Peyer's patch (tissue), 4 donors: ENCODE measurements at places on chromosomes 3 and 15.
A peak's percentile ranks its signal among the peaks of the same experiment; 100 is the strongest.

DNA sequence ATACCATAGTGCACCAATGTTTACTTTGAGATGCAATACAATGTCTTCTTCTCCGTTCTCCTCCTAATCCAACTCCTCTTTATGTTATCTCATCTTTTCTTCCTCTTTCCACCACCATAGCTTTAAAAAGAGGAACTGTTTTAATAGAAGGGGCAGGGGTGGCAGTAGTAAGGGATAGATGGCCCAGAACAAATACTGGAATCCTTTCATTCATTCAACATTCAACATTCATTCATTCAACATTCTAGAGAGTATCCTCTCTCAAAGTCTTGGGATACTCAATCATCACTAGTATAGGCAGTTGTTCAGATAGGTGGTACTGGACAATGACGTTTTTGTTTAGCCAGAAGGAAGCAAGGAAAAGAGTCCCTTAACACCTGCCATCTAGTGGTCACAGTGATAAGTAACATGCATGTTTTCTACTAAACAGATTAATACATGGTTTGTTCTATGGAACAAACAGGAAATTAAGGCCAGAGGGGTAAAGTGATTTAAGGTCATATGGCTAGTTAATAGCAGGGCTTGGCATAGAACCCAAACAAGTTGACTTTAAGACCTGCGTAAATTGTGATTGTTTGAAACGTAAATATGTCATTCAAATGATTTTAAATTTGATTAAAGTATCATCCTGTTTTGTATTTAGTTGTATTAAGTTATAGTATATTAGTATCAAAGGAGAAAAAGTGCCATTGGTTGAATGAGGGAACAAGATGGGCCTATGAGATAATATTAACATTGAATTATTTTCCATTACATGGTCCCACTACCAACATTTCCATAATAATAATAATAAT lies 26.9 kb upstream of the EHHADH start:
- no peak for DNase-seq

DNA sequence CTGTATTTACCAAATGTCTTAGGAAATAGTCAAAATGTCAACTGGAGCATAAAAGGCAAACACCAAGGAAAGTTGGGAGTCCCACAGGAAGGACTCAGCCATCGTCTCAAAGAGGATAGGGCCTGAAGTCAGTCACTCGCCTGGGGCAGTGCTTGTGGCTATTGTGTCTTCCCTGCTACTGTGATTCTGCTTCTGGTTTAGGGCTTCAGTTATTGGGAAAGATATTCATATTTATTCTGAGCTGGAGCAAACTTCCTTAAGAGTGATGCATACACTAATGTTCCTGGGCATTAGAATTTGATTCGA lies 118.1 kb downstream of the EDEM1 start:
- no peak for DNase-seq

- no peak for DNase-seq
Observed at GRCh38 chr3:193974671-193975535, 161.0 kb upstream of the HES1 start.

DNA sequence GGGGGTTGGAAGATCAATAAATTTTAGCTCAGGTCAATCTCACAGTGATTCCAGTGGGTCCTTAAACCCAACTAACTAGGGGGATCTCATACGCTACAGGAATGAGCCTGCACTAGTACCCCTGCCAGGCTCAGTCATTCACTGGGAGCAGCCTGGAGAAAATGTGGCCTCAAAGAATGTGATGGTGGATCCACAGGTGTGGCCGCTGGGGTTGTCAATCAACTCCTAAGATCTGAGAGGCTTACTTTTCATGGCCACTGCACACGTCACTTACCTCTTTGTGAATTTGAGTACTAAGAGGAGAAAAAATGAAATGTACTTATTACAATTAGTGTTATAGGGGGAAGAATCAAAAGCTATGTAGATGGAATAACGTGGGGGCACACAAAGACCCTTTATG lies 17.5 kb upstream of the FNDC3B start:
- DNase-seq = no peak

DNA sequence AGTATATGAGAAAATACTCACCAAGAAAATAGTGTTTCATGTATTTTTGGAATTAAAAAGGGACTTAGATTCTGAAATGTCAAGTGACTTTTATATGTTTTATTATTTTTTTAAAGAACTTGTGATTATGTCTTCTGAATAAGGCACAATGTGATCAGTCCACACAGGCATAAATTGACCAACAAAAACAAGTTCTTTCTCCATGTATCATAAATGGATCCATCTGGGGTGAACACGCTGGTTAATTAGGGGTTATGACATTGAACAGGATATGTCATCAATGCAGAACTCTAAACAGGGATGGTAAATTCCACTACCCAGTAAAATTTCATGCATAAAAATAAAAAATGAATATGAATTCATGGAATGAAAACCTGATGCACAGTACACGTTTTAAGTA lies 31.3 kb upstream of the PIK3CA start:
- DNase-seq = no peak

DNA sequence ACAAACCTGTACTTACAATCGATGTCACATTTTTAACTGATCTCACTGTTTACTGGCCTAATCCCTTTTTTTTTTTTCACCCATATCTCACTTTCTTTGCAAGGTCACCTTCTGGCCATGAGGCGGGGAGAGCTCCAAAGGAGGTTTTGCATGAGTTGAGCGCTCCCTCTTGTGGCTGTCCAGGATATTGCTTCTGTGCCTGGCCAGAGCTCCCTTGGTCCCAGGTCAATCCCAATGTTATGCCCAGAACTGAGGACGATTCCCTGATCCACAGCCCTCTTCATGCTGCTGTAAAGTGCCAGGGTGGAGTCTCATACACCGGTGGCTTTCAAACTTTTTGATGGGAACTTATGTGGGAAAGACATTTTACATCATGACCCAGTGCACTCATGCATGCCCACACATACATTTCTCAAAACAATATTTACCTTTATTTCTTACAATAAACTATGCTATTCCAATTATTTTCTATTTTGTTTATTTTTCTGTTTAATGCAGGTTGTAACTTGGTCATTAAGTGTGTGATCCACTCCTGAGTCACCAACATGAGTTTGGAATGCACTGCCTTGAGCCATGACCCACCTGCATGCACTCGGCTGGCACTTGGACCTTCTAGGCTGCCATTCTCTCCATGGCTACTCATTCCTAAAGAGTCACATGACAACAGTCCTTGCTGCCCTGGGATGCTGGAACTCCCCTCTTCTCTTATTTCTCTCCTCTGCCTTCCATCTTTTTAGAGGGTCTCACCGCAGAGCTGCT lies 9.6 kb upstream of the SST start:
- DNase-seq = peak; percentile 86

- DNase-seq = no peak
Observed at GRCh38 chr3:67678665-67679064, 24.3 kb upstream of the SUCLG2 start.

GRCh38 chr3:161103776-161104385 lies 1.3 kb downstream of the B3GALNT1 start:
- DNase-seq = no peak

- DNase-seq = peak; percentile 86
Observed at GRCh38 chr15:74799856-74800558, 12.6 kb upstream of the LMAN1L start.

DNA sequence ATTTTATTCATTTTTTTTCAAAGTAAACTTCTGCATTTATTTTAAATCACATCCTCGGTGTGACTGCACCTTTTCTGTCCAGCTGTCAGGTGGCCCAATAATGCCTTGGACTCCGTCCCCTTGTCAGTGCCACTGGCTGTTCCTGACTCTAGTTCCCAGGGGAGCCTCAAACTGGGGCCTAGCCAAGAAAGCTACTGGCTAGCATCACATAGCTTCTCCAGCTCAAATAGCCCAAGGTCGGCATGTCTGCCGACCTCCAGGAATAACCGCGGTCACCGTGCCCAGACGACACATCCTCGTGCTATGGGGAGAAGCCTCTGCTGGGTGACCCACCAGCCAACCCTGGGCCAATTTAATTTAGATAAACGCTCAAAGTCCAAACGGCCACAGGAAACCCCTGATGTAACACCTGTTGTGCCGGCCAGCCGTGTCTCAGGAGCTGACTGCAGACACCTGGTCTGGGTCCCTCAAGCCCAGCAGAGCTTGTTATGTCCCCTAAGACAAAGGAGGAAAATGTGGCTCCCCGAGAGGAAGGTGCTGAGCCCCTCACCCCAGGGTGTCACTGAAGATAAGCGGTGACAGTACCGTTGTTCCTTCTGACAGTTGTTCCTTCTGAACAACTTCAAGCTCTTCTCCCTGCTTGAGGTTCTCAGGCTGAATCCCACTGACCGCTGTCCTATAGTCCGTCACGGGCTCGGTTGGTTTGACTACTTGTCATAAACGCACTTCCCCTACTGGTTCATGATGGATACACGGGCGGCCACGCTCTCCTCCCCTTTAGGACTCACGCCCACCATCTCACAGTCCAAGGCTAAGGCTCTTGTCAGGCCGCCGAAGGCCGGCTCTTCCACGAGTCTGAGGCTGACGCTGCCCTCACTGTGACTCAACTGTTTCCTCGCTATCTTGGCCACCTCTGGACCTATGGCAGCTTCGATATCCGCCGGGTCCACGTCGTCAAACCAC lies 126.2 kb downstream of the KLF13 start:
- DNase-seq = no peak

- DNase-seq = no peak
Observed at GRCh38 chr3:100899440-100900091, 93.7 kb downstream of the ABI3BP start.

- DNase-seq = no peak
Observed at GRCh38 chr3:178318941-178319816, 217.1 kb upstream of the KCNMB2 start.

DNA sequence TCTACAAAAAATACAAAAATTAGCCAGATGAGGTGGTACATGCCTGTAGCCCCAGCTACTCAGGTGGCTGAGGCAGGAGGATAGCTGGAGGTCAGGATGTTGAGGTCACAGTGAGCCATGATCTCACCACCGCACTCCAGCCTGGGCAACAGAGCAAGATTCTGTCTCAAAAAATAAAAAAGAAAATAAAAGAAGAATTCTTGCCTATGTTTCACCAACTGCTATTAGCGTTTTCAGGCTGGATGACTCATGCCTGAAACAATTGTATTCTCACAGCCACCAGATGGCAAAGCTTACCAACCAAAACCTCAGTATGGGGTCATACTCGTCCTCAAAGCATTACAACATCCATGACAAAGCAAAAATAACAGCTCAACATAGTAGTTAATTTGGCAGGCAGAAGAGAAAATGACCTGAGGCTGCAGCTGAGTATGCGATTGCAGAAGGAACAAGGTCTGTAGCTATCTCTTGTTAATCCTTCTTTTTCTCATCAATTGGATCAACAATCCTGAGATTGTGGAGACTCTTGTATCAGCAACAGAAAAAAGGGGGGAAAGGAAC lies 52.2 kb downstream of the TP53BP1 start:
- DNase-seq = no peak

DNA sequence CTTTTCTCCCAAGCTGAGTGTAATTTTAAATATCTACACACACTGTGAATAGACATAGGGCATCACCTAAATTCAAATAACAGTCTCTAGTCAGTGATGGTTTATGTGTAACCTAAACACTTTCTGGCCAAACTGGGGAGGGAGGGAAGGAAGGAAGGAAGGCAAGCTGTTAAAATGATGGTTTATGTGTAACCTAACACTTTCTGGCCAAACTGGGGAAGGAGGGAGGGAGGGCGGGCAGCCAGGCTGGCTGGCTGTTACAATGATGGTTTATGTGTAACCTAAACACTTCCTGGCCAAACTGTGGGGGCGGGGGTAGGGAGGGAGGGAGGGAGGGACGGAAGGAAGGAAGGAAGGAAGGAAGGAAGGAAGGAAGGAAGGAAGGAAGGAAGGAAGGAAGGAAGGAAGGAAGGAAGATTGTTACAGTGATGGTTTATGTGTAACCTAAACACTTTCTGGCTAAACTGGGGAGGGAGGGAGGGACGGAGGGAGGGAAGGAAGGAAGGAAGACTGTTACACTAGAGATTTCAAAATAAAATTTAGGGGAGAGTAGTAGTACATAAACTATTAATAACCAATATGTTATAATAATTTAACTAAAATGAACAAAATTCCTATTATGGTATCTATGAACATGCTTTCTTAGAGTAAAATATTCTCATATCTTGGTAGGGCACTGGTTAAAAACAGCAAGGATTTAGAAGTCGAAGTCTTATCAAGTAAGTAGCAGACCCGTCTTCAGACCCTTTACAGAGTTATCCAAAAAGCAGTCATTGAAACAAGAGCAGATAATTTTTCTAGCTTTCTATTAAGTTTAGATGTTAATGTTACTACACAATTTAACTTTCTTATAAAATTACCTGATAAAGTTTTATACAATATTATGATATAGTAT lies 148.1 kb downstream of the LMLN start:
- DNase-seq = no peak

GRCh38 chr3:24086617-24087404 lies 141.7 kb downstream of the NR1D2 start:
- DNase-seq = no peak

- DNase-seq = no peak
Observed at GRCh38 chr15:62979252-62979651, 63.3 kb upstream of the TPM1 start.

- DNase-seq = no peak
Observed at GRCh38 chr15:42679285-42680141, 57.4 kb downstream of the CDAN1 start.

DNA sequence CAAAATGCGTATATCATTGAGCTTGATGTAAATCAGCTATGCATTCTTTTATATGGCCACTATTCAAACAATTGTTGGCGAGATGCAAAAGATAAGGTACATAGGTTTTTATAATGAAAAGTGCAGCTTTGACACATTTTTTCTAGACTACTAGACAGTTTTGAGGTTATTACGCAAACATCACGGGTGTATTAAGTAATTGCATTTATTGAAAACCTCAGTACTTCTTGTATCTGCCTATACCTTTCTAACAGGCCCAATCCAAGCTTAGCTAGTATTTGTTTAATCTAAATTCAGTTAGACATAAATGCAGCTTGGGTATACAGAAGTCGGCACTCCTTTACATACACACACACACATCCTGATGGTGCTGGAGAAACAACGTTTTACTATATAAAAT lies 2.7 kb downstream of the SPESP1 start:
- DNase-seq = no peak

DNA sequence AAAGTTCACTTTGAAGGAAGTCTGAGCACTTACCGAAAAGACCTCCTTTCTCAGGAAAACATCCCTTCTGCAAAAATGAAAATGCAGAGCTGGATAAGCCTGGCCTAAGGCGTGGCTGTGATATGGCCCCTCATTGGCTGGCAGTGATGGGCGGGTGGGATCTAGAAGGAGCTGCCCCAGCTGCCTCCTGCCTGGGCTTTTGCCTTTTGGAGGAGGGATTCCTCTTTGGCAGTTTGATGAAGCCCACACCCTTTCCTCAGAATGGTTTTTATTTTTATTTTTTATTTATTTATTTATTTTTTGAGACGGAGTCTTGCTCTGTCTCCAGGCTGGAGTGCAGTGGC lies 4.0 kb upstream of the DZIP1L start:
- DNase-seq = no peak

- DNase-seq = no peak
Observed at GRCh38 chr3:176328198-176328597, 869.1 kb downstream of the TBL1XR1 start.

GRCh38 chr15:51390241-51390965 lies 48.9 kb downstream of the GLDN start:
- DNase-seq = no peak
